ENCODE measurements at places on chromosomes 12 and 14. TPM values are rescaled to one million over a fixed set of nuclear protein-coding genes. Genes with fewer than 3 reads are reported as not detected.

The TAS2R14 gene
- total RNA-seq: 0.27 TPM

The ZNF140 gene
- total RNA-seq: 11.3 TPM

The MYO1H gene
- not detected for total RNA-seq

The MYL2 gene
- total RNA-seq: not detected

The STON2 gene
- total RNA-seq: 0.66 TPM

The C14orf119 gene
- 77.8 TPM for total RNA-seq

The VRTN gene
- total RNA-seq: not detected

The C12orf42 gene
- total RNA-seq: not detected

The GLIPR1L2 gene
- 0.13 TPM for total RNA-seq

The DIO3 gene
- 0.06 TPM for total RNA-seq

The KRT78 gene
- not detected for total RNA-seq

The KIF26A gene
- 3.1 TPM for total RNA-seq

The BCL2L2 gene
- total RNA-seq: 19.7 TPM

Measured in A549 treated with DMSO at 1 μM for 4 hours (cell line).